ENCODE measurements at places on chromosomes 5 and 9.

DNA sequence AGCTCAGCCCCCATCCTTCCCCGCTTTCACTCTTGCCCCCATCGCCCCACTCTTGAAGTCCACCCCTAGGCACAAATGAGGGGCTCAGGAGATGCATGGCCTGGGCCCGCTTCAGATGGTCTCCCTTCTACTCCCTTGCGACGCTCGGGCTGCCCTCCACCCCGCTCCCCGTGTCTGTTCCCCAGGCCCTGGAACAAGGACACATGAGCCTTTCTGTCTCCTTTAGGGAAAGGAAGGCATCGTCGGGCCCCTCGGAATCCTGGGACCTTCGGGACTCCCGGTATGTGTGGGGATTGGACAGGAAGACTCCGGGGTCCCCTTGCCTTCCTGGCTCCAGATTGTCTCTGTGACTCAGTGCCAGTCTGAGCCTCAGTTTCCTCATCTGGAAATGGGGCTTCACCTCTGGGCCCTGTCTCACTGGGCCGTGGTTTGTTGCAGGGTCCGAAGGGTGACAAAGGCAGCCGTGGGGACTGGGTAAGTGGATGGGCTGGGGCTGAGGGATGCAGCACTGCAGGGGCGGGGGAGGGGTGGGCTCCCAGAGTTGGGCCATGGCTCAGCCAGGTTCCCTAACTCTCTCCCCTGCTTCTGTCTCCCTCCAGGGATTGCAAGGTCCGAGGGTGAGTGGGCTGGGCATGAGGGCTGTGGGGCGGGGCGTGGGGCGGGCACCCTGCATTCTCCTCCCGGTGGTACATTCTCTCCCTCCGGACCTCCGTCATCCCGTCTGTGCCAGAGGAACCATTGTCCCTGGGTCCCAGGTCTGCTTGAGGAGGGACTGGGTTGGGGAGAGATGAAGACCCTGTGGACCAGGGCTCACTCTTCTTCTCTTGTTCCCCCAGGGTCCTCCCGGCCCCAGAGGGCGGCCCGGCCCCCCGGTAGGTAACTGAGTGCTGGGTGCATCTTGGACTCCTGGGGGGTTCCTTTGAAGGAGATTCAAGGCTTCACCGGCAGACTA, 21.8 kb upstream of the ORM1 start:
- DNase-seq = no peak

GRCh38 chr5:144202726-144203125, 32.1 kb downstream of the KCTD16 start:
- DNase-seq = no peak

DNA sequence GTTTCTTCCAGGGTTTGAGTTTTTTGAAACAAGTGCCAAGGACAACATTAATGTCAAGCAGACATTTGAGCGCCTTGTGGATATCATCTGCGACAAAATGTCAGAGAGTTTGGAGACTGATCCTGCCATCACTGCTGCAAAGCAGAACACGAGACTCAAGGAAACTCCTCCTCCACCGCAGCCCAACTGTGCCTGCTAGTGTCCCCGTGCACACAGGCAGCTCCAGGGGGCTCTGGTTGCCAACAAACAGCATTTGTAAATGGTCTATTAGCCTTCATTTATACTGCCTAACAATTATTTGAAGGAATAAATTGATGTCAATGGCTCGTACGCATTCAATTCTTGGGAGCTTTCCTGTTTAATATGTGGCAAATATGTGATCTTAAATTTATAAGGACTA, 268.3 kb downstream of the RAB3C start:
- no peak for DNase-seq

DNA sequence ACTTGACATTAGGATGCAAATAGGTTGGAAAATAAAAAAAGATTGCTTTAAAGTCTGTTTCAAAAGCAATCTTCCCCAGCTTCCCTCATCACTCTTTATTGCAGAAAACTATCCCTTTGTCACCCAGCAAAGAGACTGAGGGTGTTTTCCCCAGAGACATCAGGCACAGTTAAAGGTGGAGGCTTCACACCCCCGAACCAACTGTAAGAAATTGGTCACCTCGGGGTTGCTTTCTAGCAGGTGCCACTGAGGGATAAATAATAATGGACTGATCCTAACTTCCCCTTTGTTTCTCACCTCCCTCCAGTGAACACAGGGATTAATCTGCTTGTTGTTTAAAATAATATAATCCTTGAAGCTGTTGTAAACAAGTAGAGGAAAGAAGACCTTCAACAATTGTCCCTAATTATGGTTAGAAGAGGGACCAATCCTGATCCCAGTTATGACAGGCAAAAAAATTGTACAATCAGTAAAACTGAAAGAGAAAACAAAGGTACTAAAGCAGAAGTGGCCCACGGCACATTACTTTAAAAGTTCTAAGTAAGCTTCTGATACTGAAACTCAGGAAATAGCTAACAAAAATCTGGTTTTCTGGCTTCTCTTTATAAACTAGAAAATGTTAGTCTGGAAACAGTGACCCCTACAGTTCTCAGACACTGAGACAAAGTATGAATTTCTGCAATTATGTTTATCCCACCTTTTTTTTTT, 6.6 kb upstream of the PCSK1 start:
- DNase-seq = no peak

DNA sequence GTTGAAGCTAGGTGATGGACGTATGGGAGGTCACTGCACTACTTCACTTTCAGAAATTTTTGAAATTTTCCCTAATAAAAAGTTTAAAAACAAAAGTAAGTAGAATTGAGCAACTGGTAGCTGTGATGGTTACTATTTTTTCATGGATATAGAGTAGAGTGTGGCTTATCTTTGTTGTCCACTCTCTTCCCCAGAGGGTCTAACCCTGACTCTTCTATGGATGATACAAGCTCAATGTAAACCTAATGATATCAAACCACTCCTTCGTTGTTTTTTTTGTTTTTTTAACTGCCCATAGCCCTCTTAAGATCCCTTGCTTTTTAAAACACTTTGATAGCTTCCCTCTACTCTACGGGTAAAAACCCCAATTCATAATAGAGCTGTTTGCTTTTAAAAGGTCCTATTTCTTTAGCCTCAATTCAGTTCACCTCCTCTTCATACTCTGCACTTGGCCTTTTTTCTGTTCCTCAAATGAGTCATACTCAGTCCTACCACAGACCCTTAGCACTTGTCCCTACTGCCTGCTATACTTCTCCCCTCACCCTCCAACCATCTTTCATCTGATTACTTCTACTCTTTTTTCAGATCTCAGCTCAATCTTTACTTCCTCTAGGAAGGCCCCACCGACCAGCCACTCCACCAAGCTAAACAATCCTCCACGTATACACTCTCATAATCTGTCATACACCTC, 2.6 kb downstream of the HDAC3 start:
- DNase-seq = no peak

DNA sequence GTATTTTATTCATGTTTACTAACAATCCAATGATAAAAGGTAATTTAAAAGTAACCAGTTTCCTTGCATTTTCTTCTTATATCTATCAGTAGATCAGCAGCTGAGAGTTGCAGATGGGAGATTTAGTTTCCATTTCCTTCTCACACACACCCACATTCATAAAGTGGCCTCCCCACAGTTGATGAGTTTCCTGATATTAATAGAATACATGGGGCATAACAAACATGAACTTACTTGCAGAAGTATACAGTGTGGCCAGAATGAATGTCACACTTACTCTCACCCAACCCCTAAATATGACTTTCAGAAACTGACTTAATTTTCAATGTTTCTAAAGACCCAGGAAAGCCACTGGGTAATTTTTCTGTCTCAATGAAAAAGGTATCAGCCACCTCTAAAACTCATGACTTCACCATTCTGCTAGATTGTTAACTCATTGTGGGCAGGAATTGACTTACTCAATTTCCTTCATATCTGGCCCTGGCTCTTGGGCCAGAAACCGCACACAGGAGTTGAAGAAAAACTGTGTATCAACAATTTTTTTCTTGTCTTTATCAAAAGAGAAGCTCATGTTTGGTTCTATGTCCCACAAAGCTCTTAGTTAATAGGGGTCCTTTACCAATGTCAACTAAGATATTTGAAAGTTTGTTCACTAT, 63.5 kb upstream of the OSMR start:
- DNase-seq = no peak

GRCh38 chr5:34041247-34041972, 1.6 kb downstream of the C1QTNF3 start:
- DNase-seq = no peak

- no peak for DNase-seq
Observed at GRCh38 chr5:42876375-42876844, 64.7 kb upstream of the SELENOP start.

GRCh38 chr9:116149844-116150243, 3.7 kb upstream of the PAPPA start:
- no peak for DNase-seq

DNA sequence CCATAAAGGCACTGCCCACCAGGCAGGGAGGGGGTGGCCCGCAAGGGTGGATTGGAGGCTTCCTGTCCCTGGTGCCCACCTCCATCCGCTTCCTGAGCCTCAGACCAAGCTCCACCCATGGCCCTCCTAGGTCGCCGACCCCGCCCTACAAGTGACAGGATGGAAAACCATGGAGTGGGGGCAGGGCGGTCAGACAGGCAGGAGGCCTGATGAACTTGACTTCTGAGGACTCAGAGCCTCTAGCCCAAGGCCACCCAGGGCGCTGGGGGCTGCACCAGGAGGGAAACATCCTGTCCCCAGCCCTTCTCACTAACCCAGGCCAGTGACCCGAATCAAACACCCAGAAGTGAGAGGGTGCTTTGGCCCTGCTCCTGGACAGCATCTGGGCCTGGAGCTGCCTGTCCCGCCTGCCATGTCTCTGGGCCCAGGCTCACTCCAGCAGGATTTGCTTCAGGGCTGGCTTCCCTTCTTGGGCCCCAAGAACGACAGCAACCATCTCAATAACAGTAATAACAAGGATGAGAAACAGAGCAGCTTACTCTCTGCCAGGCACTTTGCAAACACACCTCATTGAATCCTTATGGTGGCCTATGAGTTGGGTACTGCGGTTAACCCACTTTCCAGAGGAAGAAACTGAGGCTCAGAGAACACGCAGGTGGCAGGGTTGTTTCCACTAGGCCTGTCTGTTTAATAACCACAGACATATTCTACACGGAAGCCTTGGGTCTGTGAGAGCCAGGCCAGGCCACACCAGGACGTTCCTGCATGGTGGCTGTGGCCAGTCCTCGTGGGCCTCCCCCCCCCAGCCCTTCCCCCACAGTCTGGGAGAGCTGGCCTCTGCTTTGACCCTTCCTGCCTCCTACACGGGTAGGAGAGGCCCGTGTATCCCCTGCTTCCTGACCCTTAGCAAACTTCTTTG, 4.4 kb upstream of the ST6GALNAC6 start:
- DNase-seq = peak; percentile 81

- no peak for DNase-seq
Observed at GRCh38 chr5:149261246-149261645, 10.4 kb upstream of the AFAP1L1 start.

DNA sequence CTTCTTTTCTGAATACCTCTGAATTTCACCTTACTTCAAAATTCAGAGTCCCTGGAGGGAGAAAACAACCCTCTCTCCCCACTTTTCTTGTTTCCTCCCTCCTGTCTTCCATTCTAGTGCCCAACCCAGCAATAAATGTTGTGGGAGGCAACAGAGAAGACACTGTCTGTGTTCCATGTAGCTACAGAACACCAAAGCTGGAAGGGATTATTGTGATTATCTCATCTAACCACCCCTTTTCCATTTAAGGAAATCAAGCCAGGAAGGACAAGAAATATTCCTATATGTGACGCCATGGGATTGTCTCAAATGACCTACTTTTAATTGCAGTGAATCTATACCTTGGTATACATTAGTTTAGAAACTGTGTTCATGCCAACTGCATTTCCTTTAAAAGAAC, 476.6 kb upstream of the TNC start:
- DNase-seq = no peak

DNA sequence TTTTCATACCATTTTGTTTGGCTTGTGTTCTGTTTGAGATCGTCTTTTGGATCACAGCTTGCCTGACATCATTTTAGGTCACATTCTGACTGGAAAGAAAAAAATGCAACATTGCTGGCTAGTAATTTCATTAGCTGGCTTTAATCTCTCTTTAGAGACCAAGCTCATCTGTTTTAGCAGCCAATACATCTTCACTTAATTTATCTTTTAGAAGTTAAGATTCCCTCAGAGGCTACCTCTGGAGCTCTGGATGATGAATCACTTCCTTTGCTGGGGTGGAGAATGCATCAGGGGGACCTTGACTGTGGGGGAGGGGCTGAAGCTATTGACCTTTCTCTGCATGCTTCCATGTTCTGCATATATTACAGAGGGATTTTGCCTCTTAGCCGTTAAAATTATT, 181.5 kb upstream of the OTULINL start:
- no peak for DNase-seq

All from CD4-positive, alpha-beta T cell treated with Interleukin-6 for 4 hours (primary cell).